ENCODE measurements at places on chromosomes 13 and 19. TPM values are rescaled to one million over a fixed set of nuclear protein-coding genes. Genes with fewer than 3 reads are reported as not detected.

GRCh38 chr13:90246687-90247345 lies 1100.7 kb upstream of the MIR17HG start:
- DNase-seq: no peak

DNA sequence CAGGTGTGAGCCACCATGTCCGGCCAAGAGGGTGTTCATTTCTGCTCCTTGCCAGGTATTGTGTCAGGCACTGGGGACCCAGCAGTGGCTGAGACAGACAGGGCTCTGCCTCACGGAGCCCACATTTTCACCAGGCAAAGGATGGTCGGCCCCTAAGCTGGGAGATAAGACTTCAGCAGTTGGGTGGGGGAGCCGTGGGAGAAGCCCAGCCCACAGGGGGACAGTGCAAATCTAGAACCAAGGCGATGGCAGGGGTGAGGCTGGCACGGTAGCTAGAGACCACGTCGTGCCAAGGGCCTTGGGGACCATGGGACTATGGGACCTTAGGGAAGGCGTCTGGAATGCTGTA lies 8.3 kb downstream of the LSR start:
- no peak for DNase-seq

DNA sequence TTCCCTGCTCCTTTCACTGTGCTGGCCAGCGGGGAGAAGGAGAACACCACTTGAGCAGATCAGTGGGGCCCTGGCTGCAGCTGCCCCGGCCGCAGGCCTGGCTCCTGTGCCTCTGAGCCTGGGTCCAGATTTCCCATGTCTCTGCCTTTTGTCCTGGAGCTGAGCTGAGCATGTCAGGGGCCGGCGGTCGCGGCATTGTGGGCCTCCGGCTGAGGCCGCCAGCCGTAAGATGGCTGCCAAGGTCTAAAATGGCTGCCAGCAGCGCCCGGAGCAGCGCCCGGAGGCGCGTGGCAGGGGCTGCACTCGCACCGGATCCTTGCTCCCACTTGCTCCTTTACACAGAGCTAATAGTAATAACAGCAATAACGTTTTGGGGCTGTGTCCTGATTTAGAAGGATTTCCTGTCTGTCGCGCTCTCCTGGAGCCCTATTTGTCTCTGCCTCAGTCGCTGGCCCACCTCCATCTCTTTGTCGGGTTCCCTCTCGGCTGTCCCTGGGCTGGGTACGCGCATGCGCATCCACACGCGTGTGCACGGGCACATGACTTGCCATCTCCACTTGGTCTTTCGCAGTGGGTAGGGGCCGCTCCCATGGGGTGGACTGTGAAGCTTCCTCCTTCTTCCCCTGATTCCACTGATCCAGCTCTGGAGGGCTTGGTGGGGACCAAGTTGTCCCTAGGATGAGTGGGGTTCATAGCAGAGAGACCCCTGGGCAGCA lies 32.1 kb downstream of the LYL1 start:
- no peak for DNase-seq

The IZUMO4 gene
- 276 TPM for total RNA-seq

The LIM2 gene
- total RNA-seq: 0.31 TPM

The SYNGR4 gene
- total RNA-seq: 21.8 TPM

All from testis (tissue), 5 donors.